ENCODE measurements at places on chromosomes 6 and 20. TPM values are rescaled to one million over a fixed set of nuclear protein-coding genes. Genes with fewer than 3 reads are reported as not detected.

Gene XKR7
- 2.3 TPM for total RNA-seq

Gene TMEM239
- total RNA-seq = not detected

Gene ENPP4
- 2.8 TPM for total RNA-seq

Gene PACRG
- total RNA-seq = 0.44 TPM

Gene OLIG3
- 5.4 TPM for total RNA-seq

Gene ZFP64
- total RNA-seq = 29.4 TPM

Gene EPB41L1
- 38.1 TPM for total RNA-seq

Gene PXT1
- not detected for total RNA-seq

Gene CCN5
- total RNA-seq = 0.16 TPM

Gene CCHCR1
- 62.6 TPM for total RNA-seq

Gene FKBP1C
- not detected for total RNA-seq

Gene CUTA
- total RNA-seq = 243 TPM

Gene DEF6
- total RNA-seq = 12.8 TPM

Gene BANF2
- not detected for total RNA-seq
